ENCODE measurements at places on chromosomes 6 and 20.

DNA sequence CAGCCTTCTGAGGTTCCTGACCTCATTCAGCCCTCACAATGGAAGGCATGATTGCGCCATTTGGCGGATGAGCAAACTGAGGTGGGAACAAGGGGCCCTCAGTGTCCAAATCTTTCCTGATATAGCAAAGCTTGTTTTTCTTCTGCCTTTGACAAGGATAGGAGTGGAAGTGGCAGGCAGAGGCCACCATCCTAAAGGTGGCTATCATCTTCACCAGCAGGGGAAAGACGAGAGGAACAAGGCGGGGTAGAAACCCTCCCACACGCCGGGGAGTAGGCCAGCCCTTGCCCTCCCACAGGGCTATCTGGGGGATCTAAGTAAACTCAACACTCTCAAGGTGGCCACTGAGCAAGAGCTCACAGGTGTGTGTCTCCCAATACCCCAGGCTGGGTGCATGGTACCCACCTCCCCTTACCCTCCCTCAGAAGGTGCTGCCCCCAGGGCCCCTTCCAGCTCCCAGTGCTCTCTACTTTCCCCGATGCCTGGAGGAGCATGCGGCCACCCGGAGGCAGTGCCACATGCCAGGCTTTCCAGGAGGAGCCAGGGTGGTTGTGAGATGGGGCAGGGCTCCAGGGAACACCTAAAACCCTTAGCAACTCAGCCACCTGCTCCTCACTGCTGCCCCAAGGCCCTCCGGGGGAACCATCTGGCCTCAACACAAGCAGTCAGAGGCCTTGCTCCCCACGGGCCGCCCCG, 11.2 kb downstream of the SPDEF start:
- DNase-seq = no peak

DNA sequence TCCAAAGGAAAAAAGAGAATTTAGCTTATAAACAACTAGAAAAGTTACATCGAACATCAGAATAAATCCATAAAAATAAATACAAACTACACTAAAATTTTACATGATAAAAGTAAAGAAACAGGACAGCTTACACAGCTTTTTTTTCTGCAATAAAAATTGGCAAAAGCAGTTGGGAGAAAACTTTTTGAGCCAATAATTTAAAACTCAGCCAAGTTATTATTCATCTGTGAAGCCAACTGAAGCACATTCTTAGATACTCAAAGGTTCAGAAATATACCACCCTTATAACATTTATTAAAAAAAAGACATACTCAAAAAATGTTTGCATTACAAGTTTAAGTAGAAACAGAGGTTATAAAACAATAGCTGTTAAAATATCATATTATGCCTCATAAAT, 23.7 kb upstream of the RSPO3 start:
- no peak for DNase-seq

DNA sequence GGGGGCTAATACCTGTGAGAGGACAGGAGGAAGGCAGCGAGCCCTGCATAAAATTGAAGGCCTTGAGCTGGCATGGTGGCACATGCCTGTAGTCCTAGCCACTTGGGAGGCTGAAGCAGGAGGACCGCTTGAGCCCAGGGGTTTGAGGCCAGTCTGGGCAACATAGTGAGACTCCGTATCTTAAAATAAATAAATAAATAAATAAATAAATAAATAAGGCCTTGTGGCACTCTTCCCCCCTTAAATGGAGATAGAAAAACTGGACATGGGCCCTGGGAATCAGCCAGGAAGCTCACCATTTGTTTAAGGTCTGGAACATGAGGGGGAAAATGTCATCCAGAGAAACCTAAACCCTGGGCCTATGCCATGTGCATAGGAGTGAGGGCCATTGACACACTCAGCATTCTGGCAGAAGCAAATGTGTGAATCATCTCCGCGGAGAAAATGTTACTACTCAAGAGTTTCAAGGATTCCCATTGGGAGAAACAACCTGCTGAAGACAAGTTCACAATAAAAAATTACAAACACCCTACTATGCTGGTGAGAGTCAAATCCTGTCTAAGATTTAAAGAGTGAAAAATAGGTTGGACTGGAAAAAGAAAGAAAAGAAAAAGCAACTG, 51.9 kb upstream of the UBR2 start:
- DNase-seq = no peak

DNA sequence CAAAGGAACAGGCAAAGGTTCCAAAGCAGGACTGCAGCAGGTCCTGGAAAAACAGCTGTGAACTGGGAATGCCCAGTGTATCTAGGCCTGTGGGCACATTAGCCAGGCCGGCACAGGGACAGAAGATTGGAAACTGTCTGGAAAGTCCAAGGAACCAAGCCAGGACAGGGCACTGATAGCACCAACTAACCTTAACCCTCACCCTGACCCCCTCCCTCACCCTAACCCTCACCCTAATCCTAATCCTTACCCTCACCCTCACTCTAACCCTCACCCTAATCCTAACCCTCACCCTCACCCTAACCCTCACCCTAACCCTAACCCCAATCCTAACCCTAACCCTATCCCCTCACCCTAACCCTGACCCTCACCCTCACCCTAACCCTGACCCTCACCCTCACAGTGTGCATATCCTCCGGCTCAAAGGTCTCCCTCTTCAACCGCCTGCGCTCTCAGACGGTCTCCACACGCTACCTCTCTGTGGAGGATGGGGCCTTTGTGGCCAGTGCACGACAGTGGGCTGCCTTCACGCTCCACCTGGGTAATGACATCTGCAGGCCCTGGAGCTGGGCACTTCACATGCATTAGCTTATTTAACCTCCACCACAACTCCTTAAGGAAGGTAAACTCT, 5.1 kb upstream of the MATN4 start:
- DNase-seq = no peak

Data from stimulated activated CD8-positive, alpha-beta memory T cell treated with anti-CD3 and anti-CD28 coated beads, Interleukin-2, amount 100 ng/mL, for 1 hour (primary cell).